Smooth muscle cell of the brain vasculature (primary cell): ENCODE measurements at places on chromosomes 5 and 9.
A peak's percentile ranks its signal among the peaks of the same experiment; 100 is the strongest.

DNA sequence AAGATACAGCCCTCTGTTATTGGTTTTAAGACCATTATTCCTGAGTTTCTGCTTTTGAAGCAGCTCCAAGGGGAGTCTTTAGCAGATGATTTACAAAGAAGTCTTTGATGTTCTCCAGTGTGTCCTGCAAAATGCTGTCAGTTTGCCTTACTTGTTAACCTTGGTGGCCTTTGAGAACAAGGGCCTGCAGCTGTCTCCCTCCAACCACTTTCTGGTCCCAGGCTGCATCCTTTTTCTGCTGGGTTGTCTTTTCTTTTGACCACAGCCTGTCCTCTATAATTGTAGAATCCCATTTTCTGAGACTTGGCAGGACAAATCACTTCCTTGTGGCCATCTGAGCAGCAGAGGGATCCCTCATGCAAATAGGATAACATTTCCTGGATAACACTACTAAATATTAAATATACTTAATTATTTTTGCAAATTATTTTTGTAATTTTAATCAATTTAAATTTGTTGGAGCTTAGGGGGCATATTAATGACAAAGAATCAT lies 281.4 kb downstream of the DMRT2 start:
- no peak for DNase-seq

- DNase-seq = no peak
These were observed 686 bp downstream of the BRD9 start for GRCh38 chr5:891837-892393.

- DNase-seq = no peak
These were observed 4.8 kb upstream of the HAND1 start for GRCh38 chr5:154482528-154483449.

GRCh38 chr9:27212621-27213020 lies 84.3 kb downstream of the EQTN start:
- DNase-seq = no peak

GRCh38 chr9:130024597-130024994 lies 18.4 kb downstream of the FNBP1 start:
- no peak for DNase-seq

GRCh38 chr9:107215381-107215780 lies 67.7 kb upstream of the RAD23B start:
- no peak for DNase-seq

DNA sequence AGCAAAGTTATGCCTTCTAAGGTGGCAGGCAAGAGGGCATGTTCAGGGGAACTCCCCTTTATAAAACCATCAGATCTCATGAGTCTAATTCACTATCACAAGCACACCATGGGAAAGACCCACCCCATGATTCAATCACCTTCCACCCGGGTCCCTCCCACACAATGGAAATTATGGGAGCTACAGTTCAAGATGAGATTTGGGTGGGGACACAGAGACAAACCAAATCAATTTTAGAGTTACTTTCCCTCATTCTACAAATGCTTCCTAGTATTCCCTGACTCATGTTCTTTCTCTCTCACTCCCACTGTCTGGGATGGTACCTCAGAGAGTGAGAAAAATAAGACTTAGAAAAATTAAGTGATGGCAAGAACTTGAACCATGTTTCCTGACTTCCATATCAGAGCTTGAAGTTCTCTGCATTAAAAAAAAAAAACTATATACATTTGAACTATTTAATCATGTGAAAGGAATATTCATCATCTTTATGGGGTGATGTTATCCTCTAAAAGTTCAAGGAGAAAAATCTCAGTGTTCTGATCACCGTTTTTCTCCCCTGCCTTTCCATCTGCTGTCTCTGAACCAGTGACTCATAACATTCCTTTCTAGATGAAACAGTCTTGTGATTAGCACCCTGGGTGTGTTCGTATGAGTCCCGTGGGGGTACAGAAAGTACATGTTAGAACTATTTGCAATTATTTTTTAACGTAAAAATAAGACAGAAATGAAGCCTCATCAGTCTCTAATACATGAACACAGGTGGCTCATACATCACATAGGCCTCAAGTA lies 282.9 kb downstream of the SLF1 start:
- DNase-seq = peak; percentile 31

DNA sequence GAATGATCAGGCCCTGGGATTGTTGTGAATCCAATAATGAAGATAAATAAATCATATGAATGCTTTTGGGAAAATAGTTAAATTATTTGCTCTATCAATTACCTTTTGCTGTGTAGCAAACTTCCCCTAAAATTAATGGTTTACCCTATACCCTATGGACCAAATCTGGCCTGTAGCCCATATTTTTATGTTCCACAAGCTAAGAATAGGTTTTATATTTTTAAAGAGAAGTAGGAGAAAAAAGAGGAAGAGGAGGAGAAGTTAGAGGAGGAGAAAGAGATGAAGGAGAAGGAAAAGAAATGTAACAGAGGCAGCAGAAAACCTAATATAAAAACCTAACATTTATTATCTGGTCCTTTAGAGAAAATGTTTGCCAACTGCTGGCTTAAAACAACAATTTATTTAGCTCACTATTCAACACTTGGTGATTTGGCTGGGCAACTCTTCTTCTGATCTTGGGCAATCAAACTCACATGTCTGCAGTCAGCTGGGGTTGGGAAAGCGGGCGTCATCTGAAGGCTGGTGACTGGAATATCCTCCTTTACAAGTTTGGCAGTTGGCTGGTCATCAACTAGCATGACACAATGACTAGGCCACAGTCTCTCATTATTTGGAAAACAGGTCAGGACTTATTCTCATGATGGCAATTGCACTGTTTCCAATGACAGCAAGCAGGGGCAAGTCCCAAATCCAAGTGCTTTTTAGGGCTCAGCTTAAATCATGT lies 522.9 kb downstream of the RASEF start:
- no peak for DNase-seq

DNA sequence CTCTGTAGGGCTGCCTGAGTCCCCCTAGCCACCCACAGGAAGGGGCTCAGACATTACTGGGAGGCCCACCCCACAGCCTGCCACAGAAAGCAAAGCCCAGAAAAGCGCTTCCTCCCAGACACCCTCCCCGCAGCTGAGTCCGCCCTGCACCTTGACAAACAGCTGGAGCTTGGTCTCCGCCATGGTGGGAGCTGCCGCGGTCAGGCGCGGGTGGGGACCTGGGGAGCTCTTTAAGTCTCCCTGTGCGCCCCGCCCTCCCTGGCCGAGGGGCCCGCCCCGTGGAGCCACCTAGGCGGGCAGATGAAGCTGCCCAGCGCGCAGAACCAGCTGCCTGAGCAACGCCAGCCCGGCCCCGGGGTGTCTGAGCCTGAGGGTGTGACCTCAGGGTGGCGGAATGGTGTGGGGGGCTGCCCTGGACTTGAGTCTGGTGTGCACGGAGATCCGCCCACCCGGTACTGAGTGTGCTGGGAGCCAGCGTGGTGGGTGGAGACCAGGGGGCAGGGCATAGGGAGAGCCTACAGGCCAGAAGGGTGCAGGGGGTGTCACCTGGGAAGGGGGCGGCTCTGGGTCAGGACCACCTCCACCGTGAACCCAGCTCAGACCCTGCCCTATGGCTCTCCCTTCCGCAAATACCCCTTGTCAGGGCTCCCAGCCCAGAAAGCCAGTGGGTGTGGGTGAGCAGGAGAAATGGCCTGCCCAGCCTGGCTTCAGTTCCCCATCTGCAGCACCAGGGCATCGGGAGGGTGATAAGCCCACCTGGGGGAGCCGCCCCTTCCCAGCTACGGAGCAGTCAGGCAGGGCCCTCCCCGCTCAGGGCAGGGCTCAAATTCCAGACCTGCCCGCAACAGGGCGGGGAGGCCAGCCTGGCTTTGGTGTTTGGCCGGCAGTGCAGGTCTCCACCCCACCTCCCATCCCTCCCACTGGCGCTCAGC lies at the start of gene CLIC3:
TSS of gene CLIC3 (minus strand) at position 208 of the 932 bp plus-strand sequence. CDS start at position 183, 25 bp downstream.
- no peak for DNase-seq

GRCh38 chr5:922436-923280 lies 30.0 kb downstream of the TRIP13 start:
- DNase-seq = no peak

DNA sequence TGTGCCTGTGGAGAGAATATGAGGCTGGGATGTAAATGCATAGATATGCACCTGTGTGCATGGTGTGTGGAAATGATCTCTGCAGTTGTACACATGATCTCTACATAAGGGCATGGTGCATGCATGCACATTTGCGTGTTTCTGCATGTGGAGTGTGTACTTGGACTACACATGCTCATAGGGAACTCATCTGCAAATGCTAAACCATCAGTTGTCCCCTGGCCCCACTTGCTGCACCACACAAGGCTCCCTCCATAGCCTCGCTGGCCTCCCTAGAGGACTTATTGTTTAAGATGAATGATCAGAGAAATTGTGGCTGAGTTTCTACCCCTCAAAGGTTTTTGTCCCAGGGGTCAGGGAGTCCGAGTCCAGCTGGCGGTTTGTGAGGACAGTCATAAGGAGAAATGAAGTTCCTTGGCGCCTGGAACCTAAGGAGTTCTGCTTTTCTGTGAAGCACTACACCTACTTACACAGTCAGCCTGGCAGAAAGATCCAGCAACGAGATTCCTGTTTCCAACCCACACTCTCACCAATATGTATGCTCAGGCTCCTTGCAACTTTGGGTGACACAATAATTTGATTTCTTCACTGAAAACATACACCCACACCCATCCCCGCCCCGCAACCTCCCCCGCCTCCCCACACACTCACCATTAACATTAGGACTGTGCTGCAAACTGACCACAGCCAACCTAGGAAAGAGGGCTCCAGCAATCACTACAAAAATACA lies 79.9 kb upstream of the CPEB4 start:
- no peak for DNase-seq

GRCh38 chr5:158626718-158627117 lies 473.0 kb downstream of the EBF1 start:
- no peak for DNase-seq

GRCh38 chr9:83280790-83281189 lies 217.8 kb upstream of the RASEF start:
- DNase-seq = no peak

DNA sequence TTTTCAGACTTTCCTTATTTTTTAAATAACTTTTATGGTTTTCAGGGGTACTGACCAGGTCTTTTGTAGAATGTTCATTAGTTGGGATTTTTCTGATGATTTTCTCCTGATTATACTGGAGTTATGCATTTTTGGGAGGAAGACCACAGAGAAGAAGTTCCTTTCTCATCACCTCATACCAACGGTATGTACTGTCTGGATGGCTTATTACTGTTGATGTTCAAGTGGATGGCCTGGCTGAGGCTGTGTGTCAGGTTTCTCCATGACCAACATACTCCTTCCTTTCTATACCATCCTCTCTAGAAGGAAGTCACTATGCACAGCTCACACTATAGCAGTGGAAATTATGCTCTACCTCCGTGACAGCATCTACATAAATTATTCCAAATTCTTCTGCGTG lies 71.1 kb upstream of the NR3C1 start:
- DNase-seq = no peak

GRCh38 chr9:130382636-130383349 lies 62.0 kb upstream of the ASS1 start:
- no peak for DNase-seq

GRCh38 chr9:115373000-115373709 lies 255.2 kb upstream of the TNC start:
- DNase-seq = peak; percentile 70

DNA sequence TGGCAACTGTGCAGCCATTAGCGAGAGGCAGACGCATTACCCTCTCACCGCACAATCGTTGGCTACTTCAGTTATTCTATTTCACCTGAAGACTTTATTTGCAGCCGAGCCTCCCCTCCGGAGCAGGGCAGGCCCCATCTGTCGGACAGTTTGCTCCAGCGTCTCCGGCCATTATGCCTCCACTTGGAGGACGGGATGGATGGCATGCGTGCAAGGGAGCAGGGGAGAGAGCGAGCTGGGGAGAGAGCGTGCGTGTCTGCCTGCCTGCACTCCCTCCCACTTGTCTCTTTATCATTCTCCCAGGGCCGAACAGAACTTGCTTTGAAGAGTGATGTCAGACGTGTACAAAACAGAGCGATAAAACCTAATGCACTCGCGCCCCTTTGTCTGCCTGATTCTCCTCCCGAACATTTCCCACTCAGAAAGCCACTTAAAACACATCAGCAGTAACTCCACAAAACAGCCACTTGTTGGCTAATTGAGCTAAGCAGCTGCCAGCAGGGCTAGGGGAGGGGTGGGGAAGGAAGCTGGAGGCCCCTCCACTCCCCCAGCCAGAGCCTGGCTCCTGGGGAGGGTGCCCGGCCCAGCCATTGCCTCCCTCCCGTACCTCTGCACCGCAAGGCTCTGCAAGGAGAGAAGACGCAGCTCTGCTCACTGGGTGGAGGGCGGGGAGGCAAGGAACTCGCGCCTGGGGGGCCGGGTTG lies 43.4 kb upstream of the FUBP3 start:
- no peak for DNase-seq

DNA sequence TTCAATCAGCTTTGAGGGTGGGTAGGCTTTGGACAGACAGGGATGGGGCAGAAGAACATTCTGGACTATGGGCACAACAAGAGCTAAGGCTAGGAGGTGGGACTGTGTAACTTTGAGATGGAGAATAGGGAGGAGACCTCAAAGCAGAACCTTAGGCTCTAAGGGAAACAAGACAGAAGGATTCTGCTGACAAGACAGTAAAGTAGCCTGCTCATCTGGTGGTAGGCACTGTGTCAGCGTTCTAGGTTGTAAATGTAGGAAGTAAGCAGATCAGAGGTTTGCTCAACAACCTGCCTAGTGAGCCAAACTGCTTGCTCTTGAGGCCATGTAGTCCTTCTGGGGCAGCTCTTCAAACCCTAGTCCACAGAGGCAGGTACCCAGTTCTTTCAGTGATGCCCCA lies 15.0 kb upstream of the IL12B start:
- no peak for DNase-seq

GRCh38 chr9:33437898-33438297 lies 9.5 kb downstream of the AQP3 start:
- no peak for DNase-seq

- DNase-seq = no peak
These were observed 23.8 kb downstream of the DAB2 start for GRCh38 chr5:39400713-39401578.

DNA sequence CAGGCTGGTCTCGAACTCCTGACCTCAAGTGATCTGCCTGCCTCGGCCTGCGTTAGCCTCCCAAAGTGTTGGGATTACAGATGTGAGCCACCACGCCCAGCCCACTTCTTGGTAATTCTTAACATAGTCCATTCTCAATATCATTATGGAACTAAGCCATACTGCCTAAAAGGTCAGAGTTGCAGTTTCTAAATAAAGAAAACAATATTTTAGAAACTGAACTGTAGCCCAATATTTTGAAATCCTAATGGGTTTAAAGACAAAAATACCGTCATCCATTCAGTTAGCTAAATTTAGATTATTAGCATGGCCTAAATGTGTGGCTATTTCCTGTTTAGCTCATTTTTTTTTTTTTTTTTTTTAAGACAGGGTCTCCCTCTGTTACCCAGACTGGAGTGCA lies 99.5 kb downstream of the USP20 start:
- no peak for DNase-seq

DNA sequence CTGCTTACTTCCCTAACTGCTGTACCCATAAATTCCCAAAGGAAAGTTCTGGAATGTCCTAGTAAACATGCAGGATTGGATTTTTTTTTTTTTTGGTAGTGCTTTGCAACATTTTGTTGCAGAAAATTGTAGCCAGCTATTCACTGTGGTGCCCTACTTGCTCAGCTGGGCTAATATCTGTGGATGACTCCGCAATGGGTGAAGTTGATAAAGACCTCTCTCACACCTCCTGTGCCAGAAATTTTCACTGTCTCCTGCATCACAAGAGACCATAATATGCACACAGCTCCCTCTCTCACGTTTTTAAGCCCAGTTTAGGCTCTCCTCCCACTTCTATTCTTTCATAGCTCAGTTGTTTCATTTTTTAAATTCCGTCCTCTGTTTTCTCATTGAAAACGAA lies 136.5 kb upstream of the C6 start:
- no peak for DNase-seq

GRCh38 chr9:100759215-100759614 lies 181.3 kb downstream of the CAVIN4 start:
- DNase-seq = no peak
